ENCODE measurements at places on chromosomes 2 and 18.

GRCh38 chr2:202084265-202084664 is 11.2 kb downstream of the KIAA2012 start:
- no peak for DNase-seq

GRCh38 chr2:150532879-150533278 is 45.4 kb upstream of the RND3 start:
- DNase-seq, result no peak

GRCh38 chr2:216560838-216561270 is 62.2 kb downstream of the RPL37A start:
- peak; percentile 73 for DNase-seq

- DNase-seq, result no peak
Measured at GRCh38 chr2:238260883-238261282, 21.0 kb upstream of the HES6 start.

GRCh38 chr2:86697551-86698104 is 22.5 kb upstream of the RMND5A start:
- no peak for DNase-seq

GRCh38 chr2:96082211-96083063 is 33.9 kb downstream of the ADRA2B start:
- DNase-seq, result no peak

GRCh38 chr18:3526421-3527354 is 76.7 kb downstream of the TGIF1 start:
- peak; percentile 49 for DNase-seq

DNA sequence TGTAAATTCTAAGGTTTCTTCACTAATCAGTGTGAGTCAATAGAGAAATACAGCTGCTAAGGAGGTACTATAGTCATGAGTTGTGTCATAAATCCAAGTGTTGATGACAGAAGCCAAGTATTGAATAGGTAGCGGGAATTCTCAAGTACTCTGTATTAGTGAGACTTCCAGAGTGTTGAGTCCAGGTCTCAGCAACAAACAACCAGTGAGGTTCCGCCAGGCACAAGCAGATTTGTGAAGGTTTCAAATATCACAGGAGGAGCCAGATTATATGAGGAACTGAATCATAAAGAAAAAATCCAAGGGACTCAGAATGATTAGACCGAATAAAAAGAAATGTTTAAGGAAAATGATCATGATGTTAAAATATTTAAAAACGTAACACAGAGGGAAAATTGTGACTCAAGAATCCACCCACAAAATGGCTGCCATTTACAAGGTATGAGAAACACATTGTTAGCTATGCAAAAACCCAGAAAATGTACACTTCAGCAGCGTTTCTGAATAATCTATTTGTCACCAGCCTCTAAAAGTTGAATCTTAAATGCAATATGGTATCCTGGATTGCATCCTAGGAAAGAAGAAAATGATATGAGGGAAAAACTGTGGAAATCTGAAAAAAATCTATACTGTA is 27.3 kb upstream of the EVA1A start:
- DNase-seq, result no peak

DNA sequence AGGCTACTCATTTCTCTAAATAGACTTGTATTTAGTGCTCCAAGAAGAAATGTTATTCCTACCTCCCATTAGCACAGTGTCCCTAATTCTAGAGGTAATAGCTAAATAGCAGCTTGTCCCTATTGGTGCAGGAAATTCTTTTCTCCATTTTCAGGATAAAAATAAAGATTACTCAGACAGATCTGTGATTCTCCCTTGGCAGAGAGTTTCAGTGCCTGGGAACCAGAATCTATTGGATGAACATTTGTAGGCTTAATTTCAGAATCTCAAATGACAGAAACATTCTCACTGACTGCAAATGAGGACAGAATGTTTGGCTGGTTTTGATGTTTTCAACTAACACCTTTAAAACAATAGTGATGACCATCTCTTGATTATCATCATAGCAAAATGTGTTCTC is 33.3 kb upstream of the LGALSL start:
- DNase-seq, result no peak

DNA sequence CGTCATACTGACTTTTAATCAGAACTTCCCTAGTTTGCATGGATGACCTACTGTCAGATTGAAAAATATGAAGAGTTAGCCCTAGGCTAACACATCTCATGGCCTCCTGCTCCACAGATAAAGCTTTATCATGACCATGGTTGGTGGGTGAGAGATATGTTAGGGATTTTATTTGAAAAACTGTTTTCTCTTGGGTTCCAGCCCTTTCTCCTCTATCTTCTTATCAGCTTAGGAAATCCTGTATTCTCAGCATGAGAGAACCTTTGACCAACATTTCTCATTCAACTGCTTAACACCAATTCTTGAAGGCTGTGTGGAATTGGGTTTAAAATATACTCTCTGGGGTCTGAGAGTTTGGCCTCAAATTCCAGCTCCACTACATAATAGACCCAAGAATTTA is 1407.0 kb upstream of the CELF4 start:
- DNase-seq, result peak; percentile 26

DNA sequence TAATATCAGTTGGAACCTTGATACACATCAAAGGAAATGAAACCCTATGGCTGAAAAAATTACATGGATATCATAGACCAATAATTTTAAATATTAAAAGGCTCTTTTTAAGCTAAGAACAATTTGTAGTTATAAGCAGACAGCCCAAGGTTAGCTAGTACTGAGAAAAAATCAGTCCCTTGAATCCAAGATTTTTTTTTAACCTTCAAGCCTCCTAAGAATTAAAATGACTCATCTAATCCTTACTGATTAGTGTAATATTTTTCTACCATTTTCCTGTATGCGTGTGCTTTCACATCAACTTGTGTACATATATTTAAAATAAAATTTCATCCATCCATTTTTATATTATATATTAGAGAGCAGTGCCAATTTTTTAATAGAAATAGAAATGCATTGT is 1004.9 kb upstream of the ZEB2 start:
- no peak for DNase-seq

DNA sequence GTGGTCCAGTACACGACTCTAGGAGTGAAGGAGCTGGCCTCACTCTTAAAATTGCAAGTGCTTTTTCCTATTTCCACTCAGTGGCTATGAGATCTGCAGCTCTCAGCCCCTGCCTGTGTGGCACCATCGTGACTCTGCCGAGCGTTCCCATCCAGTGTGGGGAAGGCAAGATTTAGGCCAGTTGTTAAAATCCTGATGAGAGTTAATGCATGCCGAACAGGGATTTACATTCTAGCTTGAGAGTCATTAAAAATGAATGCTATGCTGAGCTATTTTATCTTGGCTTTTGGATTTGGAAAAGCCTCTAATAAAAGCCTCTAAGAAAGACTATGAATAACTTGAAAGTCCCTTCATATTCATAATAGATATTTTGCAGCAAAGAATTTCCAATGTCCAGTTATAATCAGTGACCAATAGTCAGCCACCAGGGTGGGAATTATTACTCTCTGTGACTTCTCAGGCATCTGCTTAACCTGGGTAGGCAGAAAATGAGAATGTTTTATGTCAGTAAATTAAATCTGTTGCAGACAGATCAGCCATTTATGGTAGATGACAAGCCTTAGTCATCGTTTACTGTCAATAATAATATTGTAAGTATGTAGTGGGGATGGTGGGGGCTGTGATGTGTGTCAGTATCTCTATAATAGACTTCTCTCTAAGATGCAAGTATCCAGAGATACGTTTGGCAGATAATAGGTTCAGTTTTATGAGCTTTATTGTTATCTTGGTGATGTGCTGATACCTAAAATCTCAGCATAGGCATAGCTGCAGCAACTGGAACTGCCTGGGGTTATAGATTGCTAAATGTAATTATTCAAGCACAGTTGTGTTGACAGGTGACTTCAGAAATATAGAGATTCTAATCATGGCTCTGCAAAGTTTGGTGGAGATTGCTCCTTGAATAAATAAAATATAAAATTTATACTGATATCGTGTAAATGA is 207.8 kb downstream of the SOCS6 start:
- DNase-seq, result no peak

- no peak for DNase-seq
Measured at GRCh38 chr2:177171418-177171865, 41.2 kb upstream of the HNRNPA3 start.

DNA sequence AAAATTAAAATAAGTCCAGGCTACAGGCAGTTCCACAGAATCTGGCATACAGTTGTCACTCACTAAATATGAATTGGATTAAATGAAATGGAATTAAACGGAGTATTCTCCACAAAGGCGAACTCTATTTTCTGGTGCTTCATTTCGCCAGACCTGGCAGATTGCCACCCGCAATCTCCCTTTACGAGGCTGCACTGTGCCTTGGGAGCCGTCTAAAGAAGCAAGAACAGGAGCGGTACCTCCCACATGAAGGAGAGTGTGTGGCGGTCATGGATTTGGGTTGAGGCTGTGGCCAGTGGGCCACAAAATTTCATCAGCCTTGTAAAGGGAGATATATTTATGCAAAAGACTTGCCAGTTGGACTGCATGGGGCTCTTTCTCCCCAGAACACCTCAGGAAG is 151.0 kb downstream of the OSR1 start:
- no peak for DNase-seq

Data from non-pigmented ciliary epithelial cell (primary cell).